ENCODE measurements at places on chromosomes 4 and X.

- no peak for DNase-seq
Measured at GRCh38 chrX:153602601-153603000, 3.7 kb upstream of the CCNQ start.

- DNase-seq, result no peak
Measured at GRCh38 chr4:19791422-19792123, 460.1 kb upstream of the SLIT2 start.

GRCh38 chrX:70174754-70175153, 2.5 kb upstream of the DGAT2L6 start:
- DNase-seq, result no peak

- no peak for DNase-seq
Measured at GRCh38 chrX:17519358-17519757, 144.4 kb downstream of the NHS start.

GRCh38 chrX:46044486-46044885, 500.7 kb downstream of the ZNF674 start:
- DNase-seq, result no peak

- DNase-seq, result no peak
Measured at GRCh38 chr4:31236639-31237173, 516.5 kb downstream of the PCDH7 start.

DNA sequence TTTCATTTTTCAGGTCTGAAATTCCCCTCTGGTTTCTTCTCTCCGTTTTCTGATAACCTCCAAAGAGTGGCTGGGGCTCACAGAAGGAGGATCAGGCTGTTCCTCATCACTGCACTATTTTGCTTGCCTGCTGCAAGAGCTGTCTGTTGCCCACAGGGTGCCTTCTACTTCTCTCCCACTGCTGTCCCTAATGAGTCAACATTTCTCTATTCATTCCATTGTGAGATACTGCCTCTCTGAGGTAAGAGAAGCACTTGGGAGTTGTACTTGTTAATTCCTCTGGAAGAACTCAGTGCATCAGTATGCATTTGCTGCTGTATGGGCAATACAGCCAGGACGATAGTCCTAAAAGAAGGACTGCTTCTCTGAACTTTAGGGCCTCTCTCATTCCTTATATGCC, 34.8 kb downstream of the CT47B1 start:
- DNase-seq, result no peak

- no peak for DNase-seq
Measured at GRCh38 chrX:30308263-30309138, 689 bp downstream of the NR0B1 start.

DNA sequence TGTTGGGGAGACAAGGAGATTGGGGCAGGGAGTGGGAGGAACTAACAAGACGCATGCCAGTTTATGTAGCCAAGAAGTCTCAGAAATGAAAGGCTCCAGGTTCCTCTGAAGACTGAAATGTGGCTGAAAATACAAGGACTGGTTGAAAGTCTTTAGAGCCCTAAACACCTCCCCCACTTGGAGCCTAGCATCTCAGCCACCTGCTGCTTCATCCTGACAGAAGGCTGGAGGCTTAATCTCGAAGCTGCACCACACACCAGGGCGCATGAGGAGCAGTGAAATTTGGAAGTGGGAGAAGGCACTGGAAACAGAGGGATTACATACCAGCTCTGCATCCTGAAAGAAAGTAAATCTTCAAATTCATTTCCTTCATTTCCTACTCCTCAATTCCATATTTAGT, 160.7 kb upstream of the FTHL17 start:
- DNase-seq, result no peak

DNA sequence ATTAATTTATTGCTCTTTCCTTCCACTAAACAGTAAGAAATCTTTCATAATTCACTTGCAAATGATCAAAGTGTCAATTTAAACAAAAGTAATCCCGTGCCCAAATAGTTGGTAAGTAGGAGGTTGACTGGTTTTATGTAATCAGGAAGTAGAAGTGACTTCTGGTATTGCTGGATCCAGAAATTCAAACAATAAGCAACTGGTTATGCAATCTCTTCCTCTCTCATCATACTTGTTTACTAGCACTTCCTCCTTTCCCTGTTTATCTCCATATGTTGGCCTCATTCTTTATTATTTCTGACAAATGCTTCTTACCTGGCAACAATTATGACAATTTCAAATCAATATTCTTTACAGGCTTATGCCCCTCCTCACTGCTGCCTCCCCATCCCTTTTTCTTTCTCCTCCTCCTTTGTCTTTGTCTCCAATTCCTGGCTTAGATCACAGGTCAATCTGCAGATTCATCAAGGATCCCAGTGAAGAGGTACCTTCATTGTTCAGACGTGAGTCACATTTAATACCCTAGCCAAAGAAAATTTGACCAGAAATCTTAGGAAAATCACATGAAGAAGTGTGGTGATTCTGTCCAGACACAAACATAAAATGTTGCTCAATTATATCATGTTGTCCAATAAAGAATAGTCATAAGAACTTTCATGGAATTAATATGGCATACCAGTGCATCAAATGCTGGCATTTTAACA, 323.2 kb upstream of the PCDH7 start:
- DNase-seq, result no peak

DNA sequence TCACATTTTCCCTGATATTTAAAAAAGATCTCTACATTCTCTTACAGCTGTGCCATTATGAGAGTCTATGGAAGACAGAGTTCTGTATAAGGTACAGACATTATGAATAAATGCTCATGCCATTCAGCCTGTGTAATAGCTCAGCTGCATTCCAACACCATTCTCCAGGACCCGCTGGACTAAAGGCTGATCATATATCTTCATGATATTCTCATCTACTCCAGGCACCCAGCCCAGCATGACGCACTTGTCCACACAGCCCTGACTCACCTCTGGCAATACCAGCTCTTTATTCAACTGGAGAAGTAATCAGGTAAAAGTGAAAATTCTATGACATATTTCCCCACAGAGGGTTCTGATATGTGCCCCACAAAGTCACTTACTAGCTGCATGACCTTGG, 437.5 kb upstream of the FGF16 start:
- DNase-seq, result no peak

- DNase-seq, result peak; percentile 7
Measured at GRCh38 chr4:140271553-140271952, 101.9 kb upstream of the SCOC start.

- no peak for DNase-seq
Measured at GRCh38 chrX:100995469-100995868, 26.0 kb downstream of the ARL13A start.

DNA sequence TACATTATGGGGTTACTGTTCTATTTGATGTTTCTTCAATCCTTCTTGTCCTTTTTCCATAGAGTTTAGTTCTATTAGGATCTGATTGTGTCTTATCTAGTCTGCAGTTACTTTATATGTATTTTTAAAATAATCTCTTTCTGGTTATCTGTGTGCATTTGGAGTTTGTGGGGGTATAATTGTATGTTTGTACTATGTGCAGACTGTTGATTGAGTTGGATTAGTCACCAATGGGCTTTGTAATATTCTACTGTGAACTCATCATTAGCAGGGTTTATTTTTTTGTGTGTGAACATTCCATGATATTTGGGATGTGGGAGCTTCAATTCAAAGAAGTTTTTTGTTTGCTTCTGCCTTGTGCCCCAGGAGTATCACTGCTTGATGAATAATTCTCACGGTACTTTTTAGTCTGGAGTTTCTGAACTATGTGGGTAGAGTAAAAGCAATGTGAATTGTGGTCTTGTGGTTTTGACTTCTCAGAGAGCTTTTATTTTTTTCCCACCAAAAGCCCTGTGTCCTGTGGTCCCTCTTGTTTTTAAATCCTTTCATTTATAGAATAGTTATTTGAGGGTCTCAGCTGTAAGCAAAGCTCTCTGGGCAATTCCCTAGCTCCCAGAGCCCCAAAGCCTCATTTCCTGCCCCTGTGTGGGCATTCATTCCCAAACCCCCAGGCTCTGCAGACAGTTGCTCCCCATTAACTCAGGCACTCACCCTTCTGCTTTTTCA, 127.8 kb downstream of the PHKA2 start:
- DNase-seq, result no peak

All from RPMI8226 (cell line).